ENCODE measurements at places on chromosomes 13 and 19.

- DNase-seq = no peak
Observed at GRCh38 chr19:57317503-57317902, 2.8 kb upstream of the ZNF543 start.

GRCh38 chr13:113171250-113172125, 13.0 kb downstream of the PROZ start:
- no peak for DNase-seq

- no peak for DNase-seq
Observed at GRCh38 chr19:56566904-56567273, 379 bp upstream of the ZNF470 start.

- DNase-seq = no peak
Observed at GRCh38 chr13:112986946-112987681, 18.1 kb downstream of the MCF2L start.

- DNase-seq = peak; percentile 42
Observed at GRCh38 chr19:10553943-10554381, 10.3 kb downstream of the ATG4D start.

DNA sequence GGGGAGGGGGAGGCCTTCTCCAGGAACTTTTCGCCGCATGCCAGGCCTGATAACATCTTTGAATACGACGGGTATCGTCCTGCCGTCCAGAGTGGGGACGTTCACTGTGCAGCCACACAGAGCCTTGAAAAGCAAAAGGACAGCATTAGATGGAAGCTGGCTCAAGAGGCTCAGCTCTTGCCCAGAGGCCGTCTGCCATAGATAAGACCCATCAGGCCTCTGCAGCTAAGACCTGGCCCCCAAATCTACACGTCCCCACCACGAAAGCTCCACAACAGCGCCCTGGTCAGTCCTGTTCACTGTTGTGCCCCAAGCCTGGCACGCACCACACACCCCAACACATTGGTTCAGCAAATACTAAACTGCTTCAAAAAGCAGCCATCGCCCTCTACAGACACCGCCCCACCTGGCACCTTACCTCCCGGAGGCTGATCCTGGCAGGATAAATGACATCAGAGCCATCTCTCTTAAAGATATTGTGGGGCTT, 2.1 kb downstream of the DNAJB1 start:
- DNase-seq = no peak

DNA sequence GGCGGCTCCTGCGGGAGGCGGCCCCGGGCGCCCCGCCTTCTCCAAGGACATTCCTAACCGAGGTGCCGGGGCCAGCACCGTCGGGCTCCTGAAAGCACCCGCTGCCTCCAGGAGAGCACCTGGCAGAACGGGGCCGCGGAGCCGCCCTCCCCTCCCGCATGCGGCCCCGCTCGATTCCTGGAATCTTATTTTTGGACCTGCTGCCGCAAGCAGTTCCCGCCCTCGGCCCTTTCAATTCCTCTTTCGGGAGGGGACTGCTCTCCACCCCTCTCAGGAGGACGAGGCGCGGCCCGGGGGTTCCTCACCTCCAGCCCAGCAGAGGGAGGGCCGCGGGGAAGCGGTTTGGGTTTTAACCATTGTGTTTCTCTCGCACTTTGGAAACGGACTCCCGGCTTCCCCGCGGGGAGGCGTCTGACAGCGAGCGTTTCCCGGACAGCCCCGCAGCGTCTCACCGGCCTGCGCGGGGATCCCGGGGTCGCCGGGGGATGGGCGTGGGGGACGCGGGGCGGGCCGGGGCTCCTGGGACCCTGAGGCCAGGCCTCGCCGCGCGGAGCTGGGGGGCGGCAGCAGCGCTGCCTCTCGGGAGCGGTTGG, 849 bp downstream of the GAS6 start:
- no peak for DNase-seq

GRCh38 chr19:45498411-45499195, at the start of gene PPM1N:
PPM1N (plus strand) TSS chr19:45498443; CDS start chr19:45498473, 30 bp downstream.
- DNase-seq = peak; percentile 60

GRCh38 chr13:41700790-41701310, 243.5 kb downstream of the RGCC start:
- DNase-seq = no peak

GRCh38 chr13:109704771-109705635, 81.4 kb downstream of the IRS2 start:
- DNase-seq = no peak

DNA sequence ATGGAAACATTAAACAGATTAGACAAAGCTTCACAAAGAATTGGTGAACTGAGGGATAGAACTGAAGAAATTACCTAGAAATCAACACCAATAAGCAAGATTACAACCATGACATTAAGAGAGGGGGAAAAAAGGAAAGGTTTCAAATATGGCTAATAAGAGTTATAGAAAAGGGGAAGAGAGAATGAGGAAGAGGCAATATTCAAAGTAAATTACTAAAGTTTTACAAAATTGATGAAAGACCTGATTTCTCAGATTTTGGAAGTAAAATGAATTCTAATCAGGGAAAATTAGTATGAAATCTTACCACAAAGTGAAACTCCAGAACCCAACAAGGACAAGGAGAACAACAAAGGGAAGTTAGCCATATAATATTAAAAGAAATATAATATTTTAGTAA, 187.4 kb downstream of the NBEA start:
- no peak for DNase-seq

DNA sequence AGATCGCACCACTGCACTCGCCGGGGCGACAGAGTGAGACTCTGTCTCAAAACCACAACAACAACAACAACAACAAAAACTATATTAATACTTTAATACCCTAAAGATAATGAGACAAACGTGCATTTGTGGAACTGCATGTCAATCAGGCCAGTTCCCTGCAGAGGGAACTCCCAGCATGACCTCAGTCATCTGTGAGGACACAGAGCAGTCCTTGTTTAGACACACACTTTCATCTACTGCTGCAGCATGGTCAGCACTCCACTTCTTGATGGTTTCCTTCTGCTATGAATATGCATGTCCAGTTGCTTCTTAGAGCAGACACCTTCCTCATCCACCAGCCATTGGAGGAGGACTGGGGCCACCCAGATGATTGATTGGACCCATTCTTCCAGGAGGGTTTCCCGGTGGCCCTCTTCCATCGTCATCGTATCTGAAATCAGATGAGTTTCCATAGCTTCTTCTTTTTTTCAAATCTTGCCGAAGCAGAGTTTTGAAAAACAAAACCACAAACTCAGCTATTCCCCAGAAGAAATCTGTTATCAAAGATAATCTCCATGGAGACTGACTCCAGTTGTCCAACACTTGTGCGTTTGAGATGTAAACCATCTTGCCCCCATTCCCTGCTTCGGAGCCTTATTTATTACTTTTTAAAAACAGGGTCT, 26.5 kb downstream of the ZNF607 start:
- DNase-seq = no peak

DNA sequence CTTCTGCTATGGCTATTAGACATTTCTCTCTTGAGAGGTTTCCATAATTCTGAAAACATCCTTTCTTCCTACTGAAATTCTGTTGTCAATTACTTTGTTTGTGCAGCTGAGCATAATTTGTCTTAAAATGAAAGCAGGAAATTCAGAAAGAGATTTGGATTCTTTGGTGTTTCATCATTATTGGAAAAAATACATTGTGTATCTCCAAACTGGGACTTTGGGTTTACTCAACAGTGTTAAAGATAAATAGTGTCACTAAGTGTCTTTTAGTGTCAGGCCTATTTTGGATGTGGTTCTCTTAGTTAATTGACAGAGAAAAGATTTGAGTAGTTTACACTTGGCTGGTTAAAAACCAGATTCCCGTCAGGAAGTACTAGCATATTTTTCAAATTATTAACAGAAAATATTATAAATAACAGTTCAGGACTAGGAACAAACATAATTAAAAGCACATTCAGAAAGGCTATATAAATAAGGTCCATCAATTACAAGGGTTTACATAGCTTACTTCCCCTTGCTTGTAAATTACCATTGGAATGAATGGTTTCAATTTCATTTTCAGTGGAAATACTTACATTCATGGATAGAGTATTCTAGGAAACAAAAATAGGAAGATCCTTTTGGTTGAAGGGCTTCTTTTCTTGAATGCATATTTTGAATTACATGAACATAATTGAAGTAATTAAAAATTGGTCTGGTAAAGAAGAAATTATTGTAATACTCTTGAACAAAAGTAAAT, 483.1 kb downstream of the GPC6 start:
- no peak for DNase-seq

DNA sequence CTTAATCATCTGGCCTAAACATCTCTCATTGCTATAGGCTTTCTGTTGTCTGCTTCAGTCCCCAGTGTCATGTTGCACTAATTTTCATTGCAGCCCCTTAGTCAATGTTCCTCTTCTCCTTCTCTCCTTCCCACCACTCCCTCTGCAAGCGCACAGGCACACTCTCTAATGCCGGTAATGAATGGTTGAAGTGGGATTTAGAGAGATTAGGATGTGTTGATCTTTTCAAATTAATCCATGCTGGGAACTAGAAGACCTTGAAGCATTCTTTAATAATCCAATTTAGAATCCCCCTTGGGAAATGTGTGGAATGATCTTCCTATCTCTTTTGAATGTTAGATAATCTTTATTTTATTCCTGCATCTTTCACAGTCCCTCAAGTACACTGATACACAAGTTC, 33.2 kb upstream of the NDFIP2 start:
- no peak for DNase-seq

DNA sequence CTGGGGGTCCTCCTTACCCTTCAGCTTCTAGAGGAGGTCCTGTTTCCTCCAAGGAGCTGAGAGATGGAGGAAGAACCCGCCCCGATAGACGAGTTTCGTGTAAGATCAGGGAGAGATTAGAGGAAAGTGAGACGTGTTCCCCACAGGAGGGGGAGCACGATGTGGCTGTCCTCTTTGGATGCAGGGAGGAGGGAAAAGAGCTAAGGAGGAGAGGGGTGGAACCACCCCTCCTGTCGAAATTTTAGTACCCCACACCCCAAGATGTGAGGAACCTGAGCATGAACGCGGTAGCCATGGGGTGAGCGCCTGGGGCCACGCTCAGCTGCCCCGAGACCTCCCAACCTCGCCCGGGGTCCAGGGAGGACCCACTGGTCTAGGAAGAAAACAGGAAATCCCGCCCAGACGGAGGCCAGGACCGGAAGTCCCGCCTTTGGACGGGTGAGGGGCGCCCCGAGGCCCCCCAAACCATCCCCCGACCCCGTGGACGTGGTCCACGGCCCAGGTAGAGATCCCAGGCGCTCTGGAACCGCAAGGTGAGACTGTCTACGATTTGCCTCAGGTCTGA, 1.2 kb downstream of the AKT1S1 start:
- peak; percentile 33 for DNase-seq

DNA sequence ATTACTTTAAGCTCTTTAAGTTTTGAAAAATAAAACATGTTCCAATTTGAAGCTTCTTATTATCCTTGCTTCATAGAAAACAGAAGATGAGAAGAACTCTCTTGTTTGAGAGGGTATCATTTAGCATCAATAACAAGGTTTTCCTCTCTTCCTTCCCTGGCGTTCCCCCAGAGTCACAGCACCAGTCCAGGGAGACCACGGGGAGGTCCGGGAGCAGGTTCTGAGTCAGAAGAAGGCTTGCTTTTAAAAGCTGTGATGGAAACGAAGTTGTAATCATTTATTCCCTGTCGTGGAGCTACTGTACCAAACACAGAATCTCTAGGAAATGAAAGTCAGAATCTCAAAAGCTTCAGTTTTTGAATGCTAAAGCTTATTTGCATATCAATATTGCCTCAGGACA, 174.0 kb upstream of the LSM14A start:
- no peak for DNase-seq

DNA sequence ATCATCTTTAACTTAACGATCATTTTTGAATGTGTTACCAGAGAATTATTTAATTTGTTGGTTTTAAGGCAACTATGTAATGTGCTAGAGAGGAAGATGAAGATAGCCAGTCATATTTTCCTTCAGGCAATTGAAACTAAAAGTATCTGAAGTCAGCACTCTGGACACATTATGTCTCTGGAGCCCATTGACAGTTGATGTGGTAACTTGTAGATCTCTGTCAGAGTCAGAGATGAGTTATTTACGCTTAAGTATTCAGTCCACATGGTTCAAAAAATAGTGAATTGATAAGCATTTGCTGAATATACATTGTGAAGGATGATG, 2.1 kb downstream of the ZMYM2 start:
- no peak for DNase-seq

GRCh38 chr13:38255600-38255999, 94.1 kb upstream of the UFM1 start:
- no peak for DNase-seq

DNA sequence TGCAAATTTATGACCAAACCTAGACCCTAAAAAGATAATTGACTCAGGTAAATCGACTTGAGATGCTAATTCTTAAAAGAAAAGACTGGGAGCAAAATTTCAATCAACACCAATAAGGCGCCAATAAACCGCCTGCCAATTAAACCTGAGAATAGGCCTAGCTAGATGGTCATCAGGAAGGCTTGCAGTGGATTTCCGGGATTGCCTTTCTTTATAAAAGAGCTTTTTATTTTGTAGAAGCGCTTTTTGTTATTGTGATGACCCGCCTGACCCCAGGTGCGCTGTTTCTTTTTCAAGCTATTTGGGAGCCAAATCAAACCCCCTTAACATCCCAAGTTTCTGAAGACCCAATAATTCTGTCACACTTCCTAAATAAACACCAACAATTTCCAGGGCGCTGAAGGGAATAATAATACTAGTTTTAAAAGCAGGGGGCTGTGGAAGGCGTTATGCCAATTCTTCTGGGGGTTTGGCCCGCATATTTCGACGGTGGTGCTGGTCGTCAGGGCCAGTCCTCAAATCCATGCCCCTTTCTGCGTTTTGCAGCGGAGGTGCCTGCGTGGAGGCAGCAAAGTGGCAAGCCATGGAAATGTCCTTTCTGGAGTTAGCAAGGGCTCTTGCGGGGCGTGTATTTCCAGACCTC, 2.9 kb upstream of the ZIC5 start:
- DNase-seq = no peak

- no peak for DNase-seq
Observed at GRCh38 chr19:12596927-12597548, 13.6 kb downstream of the ZNF490 start.
